RCC 7860 (cell line): ENCODE measurements at places on chromosomes 1 and 21.

DNA sequence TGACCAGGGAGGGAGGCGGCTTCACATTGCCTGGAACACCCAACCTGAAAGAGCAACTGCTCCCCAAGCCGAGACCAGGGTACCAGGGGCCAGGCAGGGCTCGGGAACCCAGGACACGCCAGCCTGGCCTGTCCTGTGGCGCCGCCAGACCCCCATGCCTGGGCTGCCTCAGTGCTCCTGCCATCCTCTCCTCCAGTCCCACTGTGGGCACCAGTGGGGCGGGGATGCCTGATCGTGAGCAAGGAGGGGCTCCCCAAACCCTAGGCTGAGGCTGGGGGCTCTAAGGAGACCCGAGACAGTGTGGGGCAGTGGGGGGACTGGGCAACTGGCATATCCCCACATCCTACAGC lies 45.1 kb downstream of the WNT9A start:
- DNase-seq = no peak

GRCh38 chr1:14369526-14370213 lies 228.8 kb upstream of the KAZN start:
- DNase-seq = no peak

GRCh38 chr1:228276901-228277490 lies 69.2 kb downstream of the OBSCN start:
- DNase-seq = no peak

DNA sequence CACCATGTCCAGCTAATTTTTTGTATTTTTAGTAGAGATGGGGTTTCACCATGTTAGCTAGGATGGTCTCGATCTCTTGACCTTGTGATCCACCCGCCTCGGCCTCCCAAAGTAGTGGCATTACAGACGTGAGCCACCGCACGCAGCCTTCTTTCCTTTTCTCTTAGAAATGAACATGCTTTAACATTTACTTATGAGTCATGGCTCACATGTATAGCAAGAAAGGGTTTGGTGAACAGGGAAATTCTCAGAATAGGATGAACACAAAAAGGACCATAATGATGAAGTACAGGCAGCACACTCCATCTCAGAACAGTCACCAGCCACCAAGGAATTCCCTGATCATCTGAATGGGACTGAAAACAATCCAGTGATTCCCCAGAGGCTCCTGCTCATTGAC lies 9.4 kb upstream of the VAMP4 start:
- no peak for DNase-seq

GRCh38 chr1:185317886-185318310 lies 855 bp upstream of the IVNS1ABP start:
- DNase-seq = no peak

DNA sequence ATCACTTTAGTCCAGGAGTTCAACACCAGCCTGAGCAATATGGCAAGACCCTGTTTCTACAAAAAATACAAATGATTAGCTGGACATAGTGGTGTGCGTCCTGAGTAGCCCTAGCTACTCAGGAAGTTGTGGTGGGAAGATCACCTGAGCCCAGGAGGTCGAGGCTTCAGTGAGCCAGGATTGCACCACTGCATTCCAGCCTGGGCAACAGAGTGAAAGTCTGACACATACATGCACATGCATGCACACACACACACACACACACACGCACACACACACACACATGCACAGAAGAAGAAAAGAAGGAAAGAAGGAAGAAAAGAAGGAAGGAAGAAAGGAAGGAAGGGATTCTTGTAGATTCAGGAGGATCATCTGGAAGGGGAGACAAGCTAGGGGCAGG lies 104.4 kb upstream of the USP25 start:
- no peak for DNase-seq

DNA sequence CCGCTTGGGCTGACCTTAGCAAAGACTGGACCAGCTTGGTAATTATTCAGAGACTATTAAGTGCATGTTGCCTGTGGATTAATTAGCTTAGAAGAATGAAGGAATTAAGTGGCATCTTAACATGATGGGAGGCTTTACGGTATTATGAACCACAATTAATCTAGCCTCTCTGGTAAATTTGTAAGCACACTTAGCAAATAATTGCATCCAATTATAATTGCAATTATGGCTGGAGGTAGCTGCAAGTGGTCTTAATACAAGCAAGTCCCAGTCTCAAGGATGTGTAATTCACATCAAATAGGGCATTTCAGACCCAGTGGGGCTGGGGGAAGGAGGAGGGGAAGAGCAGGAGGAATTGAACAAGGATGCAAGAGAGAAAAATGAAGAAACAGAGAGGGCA lies 151.6 kb downstream of the CNIH3 start:
- DNase-seq = no peak

- DNase-seq = peak; percentile 29
Measured at GRCh38 chr1:236489710-236490377, 33.9 kb upstream of the LGALS8 start.

DNA sequence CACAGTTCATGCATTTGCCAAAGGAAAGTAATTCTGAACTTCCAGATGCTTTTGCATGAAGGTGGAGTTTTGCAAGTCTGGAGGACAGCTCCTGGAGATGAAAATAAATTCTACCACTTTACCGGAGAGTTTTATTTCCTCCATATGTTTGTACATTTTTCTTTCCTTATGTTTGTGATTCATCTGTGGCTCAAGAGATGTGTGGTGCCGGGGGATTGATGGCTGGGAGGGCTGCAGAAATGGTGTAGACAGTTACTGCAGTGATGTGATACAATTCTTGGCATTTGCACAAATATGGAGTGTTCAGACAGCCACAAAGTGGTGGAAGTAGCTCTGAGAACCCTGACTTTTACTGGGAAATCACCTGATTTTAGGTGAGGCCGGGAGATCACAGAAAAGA lies 58.5 kb upstream of the ASB17 start:
- no peak for DNase-seq

GRCh38 chr1:91007827-91008226 lies 14.0 kb downstream of the ZNF644 start:
- DNase-seq = no peak

DNA sequence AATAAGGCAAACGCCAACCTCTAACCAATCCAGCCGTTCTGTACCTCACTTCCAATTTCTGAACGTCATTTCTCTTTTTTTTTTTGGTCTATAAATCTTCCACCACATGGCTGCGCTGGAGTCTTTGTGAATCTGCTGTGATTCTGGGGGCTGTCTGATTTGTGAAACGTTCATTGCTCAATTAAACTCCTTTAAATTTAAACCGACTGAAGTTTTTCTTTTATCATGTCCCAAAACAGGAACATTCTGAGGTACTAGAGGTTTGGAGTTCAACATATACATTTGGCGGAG lies 65.5 kb upstream of the BACH1 start:
- no peak for DNase-seq

- DNase-seq = no peak
Measured at GRCh38 chr1:11594222-11594621, 60.0 kb downstream of the FBXO2 start.

GRCh38 chr1:243837907-243838535 lies 12.0 kb downstream of the AKT3 start:
- DNase-seq = no peak

DNA sequence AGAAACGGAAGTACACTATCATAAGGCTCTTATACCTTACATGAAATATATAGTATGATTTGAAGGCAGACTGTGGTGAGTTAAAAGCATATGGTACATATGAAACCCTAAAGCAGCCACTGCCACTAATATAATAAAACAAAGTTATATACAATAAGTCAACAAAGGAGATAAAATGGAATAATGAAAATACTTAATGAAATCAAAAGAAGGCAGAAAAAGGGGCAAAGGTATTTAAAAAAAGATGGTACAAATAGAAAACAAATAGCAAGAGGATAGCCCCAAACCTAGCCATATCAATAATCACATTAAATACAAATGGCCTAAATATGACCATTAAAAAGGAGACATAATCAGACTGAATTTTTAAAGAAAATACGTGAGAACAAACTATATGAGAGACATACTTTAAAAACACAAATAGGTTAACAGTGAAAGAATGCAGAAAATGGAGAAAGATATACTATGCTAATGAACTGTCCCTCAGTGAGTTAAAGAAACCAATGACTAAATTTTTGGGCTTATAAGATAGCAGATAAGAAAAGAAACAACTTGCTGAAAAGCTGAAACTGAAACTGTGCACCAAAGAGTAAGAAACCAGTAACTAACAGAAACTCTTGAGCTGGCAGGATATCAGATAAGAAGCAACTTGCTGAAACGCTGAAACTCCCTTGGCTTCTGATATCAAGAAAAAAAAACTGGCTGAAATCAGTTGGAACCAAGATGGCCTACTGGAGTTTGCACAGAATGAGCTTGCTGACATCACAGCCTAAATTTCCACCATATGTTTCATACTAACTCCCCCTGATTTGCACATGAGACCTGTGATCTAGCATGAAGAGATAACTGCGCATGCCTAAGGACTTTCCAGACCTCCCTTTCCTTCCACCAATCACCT lies 44.3 kb upstream of the IL10 start:
- no peak for DNase-seq

DNA sequence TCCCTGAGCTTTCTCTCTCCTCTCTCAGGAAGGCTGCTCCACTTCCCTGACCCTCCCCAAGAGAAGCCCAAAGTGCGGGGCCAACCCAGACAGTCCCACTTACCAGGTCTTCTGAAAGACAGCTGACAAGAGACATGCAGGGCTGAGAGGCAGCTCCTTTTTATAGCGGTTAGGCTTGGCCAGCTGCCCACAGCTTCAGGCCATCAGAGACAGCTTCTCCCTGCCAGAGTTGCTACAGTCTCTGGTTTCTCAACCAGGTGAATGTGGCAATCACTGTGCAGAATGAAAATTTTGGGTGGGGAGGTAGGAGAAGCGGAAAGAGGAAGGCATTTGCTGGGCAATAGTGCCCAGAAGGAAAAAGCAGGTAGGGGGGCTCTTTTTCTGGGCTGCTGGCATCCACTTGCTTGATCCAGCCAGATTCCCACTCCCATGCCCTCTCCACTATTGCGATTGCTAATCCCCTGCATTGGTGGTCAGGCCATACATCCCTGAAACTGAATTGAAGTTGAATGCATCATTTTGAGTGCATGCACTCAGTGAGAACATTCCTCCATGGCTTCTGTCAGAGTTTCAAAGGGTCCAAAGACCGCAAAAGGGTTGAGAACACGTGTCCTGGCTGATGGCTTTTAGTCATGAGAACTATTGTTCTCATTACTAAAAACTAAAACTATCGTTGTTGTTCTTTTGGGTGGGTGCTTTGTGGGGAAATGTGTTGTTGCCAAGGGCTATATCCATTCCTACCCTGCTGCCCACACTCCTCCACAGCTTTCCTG lies at the start of gene S100A8:
Gene S100A8, minus strand, starts transcription at position 136 of the 773 bp plus-strand sequence. CDS start 538 bp downstream, outside the sequence.
- DNase-seq = no peak

DNA sequence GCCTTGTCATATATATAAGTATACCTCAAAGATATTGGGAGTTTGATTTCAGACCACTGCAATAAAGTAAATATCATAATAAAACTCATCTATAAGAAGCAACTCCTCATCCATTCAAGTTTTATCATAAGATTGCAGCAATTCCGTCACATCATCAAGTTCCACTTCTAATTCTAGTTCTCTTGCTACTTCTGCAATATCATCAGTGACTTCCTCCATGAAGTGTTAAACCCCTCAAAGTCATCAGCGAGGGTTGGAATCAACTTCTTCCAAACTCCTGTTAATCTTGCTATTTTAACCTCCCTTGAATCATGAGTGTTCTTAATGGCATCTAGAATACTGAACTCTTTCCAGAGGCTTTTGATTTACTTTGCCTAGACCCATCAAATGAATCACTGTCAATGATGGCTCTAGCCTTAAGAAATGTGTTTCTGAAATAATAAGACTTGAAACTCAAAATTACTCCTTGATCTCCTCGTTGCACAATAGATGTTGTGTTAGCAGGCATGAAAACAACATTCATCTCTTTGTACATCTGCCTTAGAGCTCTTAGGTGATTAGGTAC lies 88.3 kb downstream of the RPE65 start:
- DNase-seq = no peak

DNA sequence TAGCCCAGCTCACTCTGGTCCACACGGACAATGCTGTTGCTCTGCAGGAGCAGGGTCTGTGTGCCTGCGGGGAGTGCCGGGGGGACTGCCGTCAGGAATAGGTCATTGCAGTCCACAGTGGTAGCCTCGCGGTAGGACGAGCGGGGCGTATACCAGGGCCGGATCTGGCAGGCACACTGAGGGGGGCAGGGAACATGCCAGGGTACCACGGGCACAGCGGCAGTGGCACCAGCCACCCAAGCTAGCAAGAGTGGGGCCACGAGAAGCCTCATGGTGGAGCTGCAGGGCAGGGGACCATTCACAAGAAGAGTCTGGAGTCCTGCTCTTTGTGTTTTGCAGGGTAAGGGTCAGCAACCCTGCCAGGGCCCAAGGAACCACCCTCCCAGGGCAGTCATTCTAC lies 65.8 kb downstream of the LRRN2 start:
- DNase-seq = no peak

DNA sequence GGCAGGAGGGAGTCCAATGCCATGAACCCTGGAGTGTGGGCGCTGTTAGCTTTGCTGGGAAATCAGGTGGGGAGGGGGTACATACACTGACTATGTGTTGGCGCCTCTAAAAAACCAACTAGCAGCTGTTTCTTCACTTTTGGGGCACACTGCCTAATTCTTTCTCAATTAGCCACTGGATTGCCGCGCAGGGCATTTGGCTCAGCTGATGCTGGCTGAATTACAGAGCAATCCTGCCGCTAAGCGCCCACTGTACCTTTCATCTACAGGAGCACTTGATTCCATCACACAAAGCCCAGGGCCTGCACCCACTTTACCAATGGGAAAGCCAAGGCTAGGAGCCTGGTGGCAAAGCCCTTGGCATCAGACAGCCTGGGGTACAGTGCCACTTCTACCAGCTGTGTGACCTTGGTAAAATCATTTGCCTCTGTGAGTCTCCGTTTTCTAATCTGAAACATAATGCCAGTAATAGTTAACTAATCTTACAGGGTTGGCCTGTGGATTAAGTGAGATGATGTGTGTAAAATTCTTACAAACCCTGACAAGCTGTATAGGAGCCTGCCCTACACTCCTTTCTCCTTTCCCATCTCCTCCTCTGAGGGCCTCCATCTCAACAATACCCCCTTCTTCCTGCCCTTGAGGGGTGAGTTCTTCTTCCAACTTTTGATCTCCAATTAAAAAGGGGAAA lies 59.0 kb downstream of the UBE2T start:
- no peak for DNase-seq

GRCh38 chr1:86733340-86733739 lies 29.0 kb downstream of the SH3GLB1 start:
- DNase-seq = no peak

DNA sequence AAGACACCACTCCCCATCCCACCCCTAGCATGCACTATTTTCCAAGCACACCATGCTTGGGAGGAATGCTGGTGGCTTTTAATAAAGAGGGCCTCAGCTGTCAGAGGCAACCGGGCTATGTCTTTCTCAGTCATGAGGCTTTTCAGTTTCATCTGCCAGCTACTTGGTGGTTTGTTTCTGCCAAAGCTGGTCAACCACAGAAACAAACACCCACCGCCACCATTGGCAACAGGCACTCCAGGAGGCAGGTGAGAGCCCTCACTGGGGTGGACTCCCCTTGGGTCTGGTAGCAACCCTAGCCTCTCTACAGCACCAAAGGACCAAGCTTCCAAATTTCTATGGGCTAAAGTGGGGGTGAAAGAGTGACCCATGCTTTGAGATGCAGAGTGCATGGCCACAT lies 54.3 kb upstream of the CD1D start:
- no peak for DNase-seq

GRCh38 chr1:157517016-157517415 lies 35.3 kb downstream of the FCRL5 start:
- DNase-seq = no peak
